GM04503 (cell line): ENCODE measurements at places on chromosomes 2 and 18.
A peak's percentile ranks its signal among the peaks of the same experiment; 100 is the strongest.

DNA sequence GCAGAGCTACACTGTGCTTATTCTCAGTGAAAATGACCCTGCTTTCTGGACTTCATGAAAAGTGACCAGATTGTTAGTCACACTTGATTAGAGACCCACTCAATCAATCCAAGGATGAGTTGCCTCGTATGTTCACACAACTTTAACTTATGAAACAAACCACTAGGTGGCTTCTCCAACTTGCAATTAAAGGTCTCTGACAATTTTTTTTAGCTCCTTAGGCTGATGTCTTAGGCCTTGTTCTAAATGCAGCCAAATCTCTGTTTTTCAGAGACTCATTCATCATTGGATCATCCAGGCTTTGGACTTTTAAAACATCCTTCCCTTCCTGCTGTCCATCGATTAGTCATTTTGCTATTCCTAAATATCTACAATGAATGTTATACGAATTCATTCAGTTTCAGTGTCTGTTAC lies 63.4 kb downstream of the MREG start:
- DNase-seq: no peak

DNA sequence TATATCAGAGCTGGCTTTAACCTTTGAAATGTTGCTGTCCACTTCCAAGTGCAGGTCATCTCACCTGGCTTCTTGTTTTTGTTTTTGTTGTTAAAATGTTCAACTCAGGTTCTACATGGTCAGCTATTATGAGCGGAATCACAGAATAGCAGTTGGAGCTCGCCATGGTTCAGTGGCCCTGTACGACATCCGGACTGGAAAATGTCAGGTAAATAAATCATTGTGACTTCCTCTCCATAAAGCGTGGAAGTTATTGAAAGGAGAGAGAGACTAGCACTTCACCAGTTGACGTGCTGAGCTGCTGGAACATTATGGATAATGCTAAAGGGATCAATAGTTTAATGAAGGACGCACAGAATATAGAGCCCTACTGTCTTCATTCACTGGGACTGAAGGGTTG lies 184.6 kb upstream of the BOD1L2 start:
- DNase-seq: no peak

GRCh38 chr2:105644174-105644980 lies 100.3 kb upstream of the NCK2 start:
- peak; percentile 37 for DNase-seq

- no peak for DNase-seq
These were observed 304.0 kb upstream of the TMEFF2 start for GRCh38 chr2:192498747-192499146.

GRCh38 chr2:236338495-236339184 lies 74.4 kb upstream of the ASB18 start:
- no peak for DNase-seq
